ENCODE measurements at places on chromosomes 1 and 21.

DNA sequence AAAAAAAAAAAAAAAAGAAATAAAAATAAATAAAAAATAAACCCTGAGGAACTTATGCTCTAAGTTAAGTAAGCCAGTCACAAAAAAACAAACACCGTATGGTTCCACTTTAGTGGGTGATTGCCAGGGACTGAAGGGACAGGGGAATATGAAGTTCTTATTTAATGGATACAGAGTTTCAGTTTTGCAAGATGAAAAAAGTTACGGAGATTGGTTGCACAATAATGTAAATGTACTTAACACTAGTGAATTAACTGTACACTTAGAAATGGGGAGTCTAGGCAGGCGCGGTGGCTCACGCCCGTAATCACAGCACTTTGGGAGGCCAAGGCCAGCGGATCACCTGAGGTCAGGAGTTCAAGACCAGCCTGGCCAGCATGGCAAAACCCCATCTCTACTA is 111.4 kb downstream of the ASH1L start:
- no peak for DNase-seq

DNA sequence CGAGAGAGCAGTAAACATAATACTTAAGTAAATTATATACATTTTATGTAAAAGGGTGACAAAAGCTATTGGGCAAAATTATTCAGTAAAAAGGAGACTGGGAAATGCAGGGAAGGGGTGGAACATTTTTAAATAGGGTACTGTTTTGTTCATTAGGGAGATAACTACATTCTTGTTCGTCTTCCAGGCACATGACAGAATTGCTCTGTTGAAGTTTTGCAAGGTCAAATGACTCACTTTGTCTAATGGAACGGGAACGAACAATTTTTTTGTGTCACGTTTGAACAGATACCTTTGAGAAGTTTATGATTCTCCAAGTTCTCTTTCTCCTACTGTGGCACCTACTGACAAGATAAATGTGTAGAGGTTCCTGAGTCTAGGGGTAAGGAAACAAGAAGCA is 382.3 kb upstream of the ZRANB2 start:
- DNase-seq: peak; percentile 21

GRCh38 chr1:58585581-58586151 is 8.6 kb upstream of the TACSTD2 start:
- peak; percentile 38 for DNase-seq

GRCh38 chr1:1938613-1939295 is 19.7 kb upstream of the TMEM52 start:
- DNase-seq: no peak

DNA sequence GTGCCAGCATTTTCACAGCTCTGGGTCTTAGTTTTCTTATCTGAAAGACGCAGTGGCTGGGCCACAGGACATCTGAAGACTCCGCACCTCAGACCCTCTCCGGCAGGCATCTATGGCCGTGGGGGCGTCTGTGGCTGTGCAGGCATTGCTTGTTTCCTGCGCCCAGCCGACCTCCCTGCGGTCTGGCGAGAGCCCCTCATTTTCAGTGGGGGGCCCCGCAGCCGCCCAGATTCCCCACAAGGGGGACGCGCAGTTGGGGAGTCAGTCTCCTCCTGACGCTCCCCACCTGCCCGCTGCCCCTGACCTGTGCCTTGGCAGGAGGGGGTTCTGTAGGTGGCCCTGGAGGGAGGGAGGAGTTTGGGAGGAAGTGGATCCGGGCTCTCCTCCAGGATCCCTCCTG is 3.5 kb upstream of the TFF1 start:
- DNase-seq: no peak

DNA sequence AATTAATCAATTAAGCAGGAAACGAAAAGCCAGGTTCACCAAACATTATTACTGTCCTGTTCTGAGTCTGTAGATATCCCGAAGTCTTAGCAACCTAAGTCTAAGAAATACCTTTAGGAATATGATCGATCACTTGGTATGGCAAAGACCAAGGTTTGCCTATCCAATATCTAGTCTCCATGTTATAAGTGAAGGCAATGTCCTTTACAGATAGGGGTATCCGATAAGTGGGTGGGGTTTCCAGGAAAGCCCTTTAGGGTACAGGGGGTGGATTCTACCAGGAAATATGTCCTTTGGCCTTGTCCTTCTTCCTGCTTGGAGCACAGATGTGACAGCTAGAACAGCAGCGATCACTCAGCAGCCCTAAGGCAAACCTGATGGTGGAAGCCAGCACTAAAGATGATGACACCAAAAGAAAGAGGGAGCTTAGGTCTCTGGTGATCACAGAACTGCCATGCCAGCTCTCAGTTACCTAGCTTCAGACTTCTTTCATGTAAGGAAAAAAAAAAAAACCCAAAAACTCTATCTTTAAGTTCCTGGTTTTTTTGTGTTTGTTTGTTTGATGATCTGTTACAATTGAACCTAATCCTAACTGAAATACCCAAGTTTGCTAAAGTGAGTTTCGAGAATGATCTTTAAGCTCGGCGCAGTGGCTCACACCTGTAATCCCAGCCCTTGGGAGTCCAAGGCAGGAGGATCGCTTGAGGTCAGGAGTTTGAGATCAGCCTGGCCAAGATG is 40.8 kb downstream of the DSTYK start:
- no peak for DNase-seq

GRCh38 chr1:145964328-145965118 is at the start of the genes ANKRD34A and POLR3GL:
ANKRD34A (minus strand) TSS chr1:145964575; CDS start chr1:145961759, 2,816 bp downstream.
POLR3GL (plus strand) TSS chr1:145964690; CDS start chr1:145974866, 10,176 bp downstream.
- DNase-seq: peak; percentile 92

DNA sequence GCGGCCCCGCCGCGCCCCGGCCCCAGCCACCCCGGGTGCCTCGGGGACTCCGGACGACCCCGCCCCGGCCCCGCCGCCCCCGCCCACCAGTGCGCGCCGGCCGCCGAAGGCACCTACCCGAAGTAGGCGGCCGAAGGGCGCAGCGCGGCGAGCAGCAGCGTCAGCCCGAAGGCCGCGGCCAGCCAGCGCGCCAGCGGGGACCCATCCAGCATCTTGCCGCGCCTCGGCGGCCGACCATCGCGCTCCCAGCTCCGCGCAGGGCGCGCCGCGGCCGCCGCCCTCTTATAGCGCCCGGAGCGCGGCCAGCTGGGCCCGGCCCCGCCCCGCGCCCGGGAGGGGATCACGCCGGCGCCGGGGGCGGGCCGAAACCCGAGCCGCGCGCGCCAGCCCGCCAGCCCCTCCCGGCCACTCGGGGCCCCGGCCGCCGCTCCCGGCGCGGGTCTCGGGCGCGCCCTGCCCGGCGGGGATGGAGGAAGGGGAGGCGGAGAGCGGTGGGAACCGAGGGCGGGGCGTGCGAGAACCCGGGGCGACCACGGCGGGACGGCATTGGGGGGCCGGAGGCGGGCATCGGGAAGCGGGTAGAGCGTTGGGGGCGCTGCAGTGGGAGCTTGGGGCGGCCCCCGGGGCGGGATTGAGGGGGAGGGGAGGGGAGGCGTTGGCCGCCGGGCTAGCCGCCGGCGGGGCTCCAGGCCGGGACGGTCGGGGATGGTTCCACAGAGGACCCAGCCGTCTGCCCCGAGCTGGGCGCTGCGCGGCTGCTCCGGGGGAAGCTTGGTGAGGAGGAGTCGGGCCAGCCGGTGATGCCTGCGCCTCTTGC is at the start of gene WNT9A:
Gene WNT9A, minus strand, starts transcription at position 257 of the 817 bp plus-strand sequence. Its CDS starts 45 bp downstream, at position 212.
- peak; percentile 75 for DNase-seq

- no peak for DNase-seq
Observed at GRCh38 chr1:179871940-179872339, 5.7 kb downstream of the TOR1AIP2 start.

GRCh38 chr1:6206520-6206855 is 569 bp downstream of the RNF207 start:
- no peak for DNase-seq

GRCh38 chr1:224896130-224896781 is 33.2 kb upstream of the DNAH14 start:
- no peak for DNase-seq

DNA sequence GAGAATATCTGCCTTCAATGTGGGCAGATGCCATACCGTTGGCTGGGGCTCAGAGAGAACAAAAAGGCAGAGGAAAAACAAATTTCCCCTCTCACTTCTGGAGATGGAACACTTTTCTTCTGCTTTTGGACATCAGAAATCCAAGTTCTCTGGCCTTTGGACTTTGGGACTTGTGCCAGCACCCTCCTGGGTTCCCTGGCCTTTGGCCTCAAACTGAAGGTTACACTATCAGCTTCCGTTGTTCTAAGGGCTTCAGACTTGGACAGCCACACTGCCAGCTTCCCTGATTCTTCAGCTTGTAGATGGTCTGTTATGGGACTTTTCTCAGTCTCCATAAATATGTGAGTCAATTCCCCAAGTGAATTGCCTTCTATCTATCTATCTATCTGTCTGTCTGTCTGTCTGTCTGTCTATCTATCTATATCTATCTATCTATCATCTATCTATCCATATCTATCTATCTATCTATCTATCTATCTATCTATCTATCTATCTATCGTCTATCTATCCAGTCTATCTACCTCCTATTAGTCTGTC is 778.1 kb upstream of the TMPRSS15 start:
- DNase-seq: no peak

- DNase-seq: no peak
Observed at GRCh38 chr1:7432102-7432899, 338.8 kb upstream of the VAMP3 start.

GRCh38 chr1:54122992-54123391 is 29.8 kb downstream of the CDCP2 start:
- DNase-seq: no peak

DNA sequence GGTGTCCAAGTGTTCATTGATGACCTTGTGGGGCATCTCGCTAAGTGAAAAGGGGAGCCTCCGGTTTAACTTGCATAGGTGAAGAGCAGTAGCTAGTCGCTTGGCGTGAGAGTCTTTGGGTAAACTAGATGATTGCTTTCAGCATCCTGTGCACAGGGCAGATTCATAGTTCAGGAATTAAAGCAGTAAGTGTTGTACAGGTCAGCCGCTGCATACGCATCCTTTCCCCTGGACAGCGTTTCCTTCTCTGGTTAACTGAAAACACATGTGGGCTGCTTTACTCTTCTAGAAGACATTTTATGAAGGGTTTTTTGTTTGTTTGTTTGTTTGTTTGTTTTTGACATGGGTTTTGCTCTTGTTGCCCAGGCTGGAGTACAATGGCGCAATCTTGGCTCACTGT is 12.1 kb downstream of the NDUFV3 start:
- peak; percentile 41 for DNase-seq

DNA sequence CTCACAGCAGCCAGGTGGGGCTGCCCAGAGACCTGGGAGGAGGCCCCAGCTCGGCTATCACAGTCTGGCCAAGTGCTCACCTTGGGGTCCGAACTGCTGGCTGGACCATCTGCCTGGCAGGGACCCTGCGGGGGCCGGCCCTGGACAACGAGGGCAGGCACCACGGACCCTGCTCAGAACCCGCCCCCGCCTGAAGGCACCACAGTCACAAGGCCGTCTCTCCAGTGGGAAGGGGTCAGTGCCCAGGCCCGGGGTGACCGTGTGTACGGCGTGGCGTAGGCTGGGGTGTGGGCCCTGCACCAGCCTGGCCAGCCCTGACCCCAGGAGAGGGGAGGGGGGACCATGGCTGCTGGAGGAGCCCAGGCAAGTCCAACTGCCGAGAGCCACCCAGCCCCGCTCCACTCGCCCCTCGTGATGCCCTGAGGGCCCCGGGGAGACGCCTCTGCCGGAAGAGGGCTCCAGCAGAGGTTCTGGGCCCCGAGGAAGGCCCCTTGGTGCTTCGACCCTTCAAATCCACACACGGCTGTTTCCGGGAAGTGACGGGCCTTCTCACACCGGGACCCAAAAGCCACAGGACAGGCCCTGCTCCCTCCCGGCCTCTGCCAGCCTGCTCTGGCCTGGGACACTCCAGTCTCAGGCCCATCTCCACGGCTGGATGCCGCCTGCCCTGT is 11.2 kb upstream of the RNF223 start:
- no peak for DNase-seq

DNA sequence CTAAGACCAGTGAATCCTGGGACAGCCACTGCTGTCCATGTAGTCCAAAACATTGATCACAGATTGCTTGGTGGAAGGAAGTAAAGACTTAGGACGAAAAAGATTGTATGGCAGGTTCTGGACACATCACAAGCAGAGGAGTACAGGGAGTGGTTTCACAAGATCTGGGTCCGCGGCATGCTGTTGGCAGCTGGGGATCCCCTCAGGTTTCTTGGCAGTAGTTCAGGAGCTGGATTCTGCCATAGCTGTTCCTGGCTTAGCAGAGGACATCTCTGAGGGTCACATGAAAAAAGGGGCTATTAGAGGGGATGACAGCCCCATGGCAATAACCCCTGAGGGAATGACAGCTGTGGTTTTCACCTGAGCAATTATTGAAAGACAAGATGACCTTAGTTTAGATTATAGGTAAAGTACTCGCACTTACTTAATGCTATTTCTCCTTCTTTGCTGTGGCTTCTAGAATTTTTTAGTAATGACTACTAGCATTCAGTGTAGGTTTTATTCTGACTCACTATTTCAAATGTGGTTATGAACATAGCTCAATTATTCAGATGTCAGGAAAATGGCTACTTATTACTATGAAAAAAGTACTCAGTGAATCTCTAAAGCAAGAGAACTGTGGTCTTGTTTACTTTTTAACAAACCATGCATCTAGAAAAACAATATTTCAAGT is 8.2 kb downstream of the KRTAP27-1 start:
- DNase-seq: peak; percentile 22

- peak; percentile 60 for DNase-seq
Observed at GRCh38 chr1:15343729-15344128, 66.0 kb upstream of the EFHD2 start.

GRCh38 chr1:26733982-26734381 is 38.2 kb downstream of the ARID1A start:
- DNase-seq: peak; percentile 88

DNA sequence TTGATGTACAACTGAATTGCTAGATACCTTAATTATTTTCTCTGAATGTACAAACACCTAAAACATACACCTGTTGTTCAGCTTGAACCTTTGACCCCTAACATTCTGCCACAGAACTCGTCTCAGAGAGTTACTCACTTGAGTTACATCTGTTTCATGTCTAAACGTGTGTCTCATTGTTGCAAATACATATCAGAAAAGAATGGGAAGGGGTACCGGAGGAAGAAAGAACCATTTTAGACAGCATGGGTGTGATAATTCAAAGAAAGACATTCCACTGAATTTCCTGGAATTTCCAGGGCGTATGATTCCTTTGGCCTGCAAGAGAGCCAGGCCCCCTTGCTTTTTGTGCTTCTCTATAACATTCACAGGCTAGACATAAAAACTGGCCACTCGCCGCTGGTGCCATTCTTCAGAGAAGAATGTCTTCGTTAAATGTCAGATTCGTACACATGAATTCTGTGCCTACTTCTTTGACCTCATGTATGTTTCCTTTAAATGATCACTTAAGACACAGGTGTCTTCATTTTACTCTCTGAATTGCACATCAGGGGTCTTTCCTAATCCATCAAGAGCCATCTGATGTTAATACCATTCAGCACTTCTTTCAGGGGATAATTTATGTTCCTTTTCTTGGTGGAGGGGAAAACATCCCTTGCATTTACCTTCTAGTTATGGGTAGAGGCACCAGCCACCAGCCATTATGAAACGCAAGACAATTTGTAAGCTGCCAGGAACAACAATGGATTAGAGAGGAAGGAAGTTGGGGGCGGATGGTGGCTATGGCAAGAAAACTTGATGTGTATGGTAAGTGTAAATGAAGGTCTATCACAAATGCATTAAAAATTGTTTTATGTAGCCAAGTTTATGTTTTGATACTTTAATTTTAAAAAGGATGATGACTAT is 12.7 kb downstream of the ATF3 start:
- DNase-seq: no peak

Measured in fibroblast of skin of right biceps (primary cell).